Endodermal cell (in vitro differentiated cells): ENCODE measurements at places on chromosomes 1 and 21. TPM values are rescaled to one million over a fixed set of nuclear protein-coding genes. Genes with fewer than 3 reads are reported as not detected.

Gene LIX1L
- total RNA-seq: 21.3 and 21.9 TPM in 2 replicates

DNA sequence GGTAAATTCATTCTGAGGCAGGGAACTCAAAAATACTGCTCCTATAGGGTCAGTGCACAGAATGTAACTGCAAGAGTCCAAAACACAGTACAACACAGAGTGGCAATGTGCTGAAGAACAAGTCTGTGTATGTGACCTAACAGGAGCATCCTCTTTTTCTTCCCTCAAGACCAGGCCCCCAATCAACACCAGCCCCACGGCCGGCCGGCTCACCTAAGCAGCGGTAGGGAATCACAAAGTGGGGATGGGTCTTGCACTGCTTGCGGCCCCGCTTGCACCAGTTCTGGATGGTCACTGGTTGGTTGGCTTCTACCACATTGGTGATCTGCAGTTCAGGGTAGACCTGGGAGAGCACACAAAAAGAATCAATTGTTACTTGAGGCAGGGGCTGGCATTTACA lies 80.8 kb downstream of the APP start:
- DNase-seq: no peak

DNA sequence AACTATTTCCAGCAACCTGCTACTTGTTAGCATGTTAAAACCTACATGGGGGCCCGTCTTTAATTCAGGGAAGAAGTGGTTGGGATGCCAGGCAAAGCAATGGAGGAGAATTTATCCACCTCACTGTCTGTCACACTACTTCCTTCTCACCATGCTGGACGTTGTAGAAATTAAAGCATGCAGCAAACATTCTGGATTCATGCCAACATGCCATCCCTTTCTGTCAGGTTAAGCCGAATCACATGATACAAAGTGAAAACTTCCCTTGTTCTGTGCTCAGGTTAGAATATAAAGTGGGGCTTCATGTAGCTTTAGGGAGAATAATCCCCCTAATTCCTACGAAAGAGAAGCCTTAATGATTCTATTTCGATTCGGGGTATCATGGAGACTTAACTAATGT lies 95.5 kb downstream of the ERG start:
- no peak for DNase-seq

DNA sequence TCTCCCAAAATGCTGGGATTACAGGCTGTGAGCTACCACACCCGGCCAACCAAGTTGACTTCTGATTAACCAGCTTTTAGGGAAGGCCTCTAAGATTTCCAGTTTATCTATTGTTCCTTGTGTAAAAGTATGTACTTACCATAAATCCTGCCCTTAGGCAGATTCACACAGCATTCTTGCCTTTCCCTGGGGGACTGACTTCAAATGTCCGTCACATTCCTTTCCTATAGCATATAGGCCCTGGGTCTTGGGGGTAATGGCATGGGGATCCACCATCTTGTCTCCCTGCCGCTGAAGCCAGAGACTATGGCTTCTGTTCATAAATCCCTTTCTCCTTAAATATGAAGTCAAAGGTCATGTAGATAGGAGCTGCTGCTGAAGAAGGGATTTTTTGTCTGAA lies 872 bp upstream of the PINK1 start:
- no peak for DNase-seq

Gene GPR61
- 0.93 TPM in 1 of 3 replicates, not detected in the others for total RNA-seq

Gene KLF17
- not detected in 2 replicates for total RNA-seq

Gene G0S2
- 1.4 TPM in 1 of 3 replicates, not detected in the others for total RNA-seq

DNA sequence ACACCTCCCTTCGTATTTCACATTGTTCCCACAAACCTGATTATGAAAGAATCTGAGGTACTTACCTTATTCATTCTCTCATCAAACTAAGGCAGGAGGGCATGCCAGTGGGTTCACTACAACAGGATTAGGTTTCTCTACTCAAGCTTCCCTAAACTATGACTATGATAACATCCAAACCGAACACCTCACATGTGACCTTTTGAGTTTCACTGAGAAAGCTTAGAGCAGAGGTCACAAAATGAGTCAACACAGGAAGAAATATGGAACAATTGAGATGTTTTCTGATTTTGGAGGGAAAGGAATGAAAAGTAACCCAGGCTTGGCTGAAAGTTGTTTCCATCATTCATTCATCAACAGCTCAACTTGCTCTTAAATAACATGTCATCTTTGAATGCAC lies 24.1 kb downstream of the UBR4 start:
- no peak for DNase-seq

DNA sequence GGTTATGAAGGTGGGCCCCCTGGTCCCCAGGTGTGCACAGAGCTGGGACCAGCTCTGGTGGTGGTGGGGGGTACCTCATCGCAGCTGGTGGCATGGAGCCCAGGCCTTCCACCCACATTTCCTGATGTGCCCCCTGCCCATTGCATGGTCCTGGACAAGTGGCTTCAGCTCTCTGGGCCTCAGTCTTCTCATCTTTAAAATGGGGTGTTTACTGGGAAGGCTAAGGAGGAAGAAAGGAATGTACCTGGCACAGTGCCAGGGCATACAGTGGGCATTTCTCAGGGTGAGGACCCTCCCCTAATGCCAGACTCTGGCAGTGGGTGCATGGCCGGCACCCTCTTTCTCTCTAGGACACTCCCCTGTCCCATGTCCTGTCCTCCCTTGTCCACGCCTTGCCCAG lies 7.5 kb downstream of the CLCNKB start:
- DNase-seq: no peak

Gene EVA1B
- total RNA-seq: 16.2 and 16.3 TPM in 2 replicates

GRCh38 chr21:32567626-32568025 lies 17.7 kb downstream of the TCP10L start:
- DNase-seq: peak; percentile 34

Gene MYBPH
- total RNA-seq: not detected in 2 replicates

Gene ADAMTS4
- 1.9 and 4.4 TPM in 2 replicates for total RNA-seq

GRCh38 chr1:97976801-97977200 lies 56.0 kb upstream of the DPYD start:
- no peak for DNase-seq

Gene YOD1
- total RNA-seq: 10.3 and 10.8 TPM in 2 replicates

DNA sequence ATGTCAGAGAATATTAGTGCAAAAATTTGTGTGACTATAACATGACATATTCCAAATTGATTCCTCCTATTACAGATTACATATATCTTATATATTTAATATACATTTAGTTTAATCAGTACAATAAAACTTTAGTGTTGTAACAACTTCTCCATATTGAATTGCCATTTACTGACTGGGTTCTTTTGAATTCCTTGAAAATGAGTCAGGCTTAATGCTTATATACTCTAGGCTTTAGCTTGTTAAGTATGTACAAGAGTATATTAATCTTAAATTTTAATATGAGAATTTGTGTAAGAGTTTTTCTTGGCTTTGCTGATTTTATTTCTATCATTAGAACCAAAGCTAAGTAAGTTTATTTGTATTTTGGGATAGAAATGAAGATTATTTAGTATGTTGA lies 40.3 kb downstream of the XPR1 start:
- no peak for DNase-seq

DNA sequence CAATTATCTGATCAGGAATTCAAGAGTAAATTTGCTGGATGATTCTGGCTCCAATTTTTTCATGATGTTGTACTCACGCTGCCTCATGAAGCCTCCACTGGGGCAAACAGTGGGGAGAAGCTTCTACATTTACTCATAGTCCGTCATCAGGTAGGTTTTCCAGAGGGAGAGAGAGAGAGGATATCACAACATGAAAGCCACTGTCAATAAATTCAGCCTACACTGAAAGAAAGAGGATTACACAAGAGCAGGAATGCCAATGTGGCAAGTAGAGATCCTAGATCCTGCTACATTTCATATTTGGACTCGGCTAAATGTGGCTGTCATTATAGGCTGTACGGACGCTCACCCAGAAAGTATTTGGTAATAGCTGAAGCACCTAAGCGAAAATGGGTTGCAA lies 819.9 kb downstream of the BRINP3 start:
- DNase-seq: no peak

Gene SPATC1L
- total RNA-seq: 31.9 and 32.2 TPM in 2 replicates

GRCh38 chr1:107291987-107292386 lies 151.1 kb downstream of the NTNG1 start:
- DNase-seq: no peak

DNA sequence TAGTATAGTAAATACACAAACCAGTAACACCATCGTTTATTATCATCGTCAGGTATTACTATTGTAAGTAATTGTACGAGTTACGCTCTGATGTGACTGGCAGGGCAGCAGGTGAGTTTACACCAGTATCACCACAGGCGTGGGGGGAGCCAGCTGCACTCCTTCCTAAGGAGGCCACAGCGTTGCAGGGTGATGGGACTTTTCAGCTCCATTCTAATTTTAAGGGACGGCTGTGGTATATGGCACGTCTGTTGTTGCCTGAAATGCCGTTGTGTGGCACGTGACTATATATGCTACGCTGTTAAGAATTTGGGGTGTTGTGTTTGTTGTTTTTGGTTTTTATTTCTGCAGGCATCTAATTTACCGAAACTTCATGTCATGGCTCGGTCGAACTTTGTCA lies 164.8 kb upstream of the COL6A1 start:
- no peak for DNase-seq

Gene MYCL
- 39.5 to 68.9 TPM (median 39.7 TPM) in 3 replicates for total RNA-seq

GRCh38 chr1:81004011-81004410 lies 796.7 kb upstream of the ADGRL2 start:
- DNase-seq: no peak

DNA sequence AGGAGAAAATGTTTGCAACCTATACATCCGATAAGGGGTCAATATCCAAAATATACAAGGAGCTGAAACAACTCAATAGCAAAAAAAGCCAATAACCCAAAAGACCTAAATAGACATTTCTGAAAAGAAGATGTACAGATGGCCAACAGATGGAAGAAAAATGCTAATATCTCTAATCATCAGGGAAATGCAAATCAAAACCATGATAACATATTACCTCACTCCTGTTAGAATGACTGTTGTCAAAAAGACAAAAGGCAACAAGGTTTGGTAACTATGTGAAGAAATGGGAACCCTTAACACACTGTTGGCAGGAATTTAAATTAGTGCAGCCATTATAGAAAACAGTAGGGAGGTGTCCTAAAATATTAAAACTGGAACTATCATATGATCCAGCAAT lies 74.7 kb downstream of the LEPR start:
- DNase-seq: no peak

GRCh38 chr1:77513839-77514763 lies 168.4 kb downstream of the ZZZ3 start:
- DNase-seq: peak; percentile 63

GRCh38 chr1:232423591-232423990 lies 206.3 kb downstream of the SIPA1L2 start:
- no peak for DNase-seq

DNA sequence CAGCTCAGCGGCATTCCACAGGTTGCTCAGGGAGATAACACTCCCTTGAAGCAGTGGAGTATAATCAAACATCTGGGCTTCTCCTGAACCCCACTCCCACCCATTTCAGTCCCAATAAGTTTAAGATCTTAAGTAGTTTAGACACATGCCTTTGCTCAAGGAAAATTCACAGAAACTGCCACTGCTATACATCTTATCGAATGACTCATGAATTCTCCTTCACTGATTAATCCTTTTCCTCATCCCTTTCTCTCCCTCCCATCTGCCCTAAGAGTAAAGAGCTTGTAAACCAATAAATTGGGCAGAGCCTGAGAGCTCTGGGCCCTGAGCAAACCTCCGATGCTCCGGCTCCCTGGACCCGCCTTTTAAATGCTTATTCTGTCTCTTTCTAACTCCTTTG lies 10.2 kb downstream of the VN1R5 start:
- no peak for DNase-seq

DNA sequence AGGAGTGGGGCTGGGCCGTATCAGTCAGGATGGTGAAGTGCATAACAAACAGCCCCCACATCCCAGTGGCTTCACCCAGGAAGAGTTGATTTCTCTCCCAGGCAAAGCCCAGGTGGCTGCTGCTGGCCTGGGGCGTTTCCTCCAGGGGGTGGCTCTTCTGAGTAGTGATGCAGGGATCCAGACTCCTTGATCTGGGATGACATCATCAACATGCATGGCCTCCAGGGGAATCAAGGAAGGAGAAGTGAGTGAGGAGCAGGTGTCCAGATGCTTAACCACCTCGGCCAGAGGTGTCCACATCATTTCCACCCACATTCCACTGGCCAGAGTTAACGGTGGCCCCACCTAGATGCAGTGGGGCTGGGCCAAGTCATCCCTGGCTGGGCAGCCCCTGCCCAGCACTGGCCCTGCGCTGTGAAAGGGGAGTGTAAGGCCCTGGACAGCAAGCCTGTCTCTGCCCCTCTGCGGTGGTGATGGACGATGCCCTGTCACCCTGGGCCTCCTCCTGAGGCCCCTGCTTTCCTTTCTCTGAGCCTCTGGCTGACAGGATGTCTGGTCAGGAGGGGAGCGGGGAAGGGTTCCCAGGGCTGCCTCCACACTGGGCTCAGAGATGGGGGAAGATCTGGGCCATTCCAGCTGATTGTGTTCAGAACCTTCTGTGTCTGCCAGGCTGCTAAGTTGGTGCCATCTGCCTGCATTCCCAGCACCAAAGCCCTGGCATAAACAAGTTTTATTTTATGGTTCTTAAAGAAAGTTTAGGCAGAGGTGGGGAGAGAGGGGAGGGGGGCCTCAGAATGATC lies 598.2 kb downstream of the MATN1 start:
- DNase-seq: no peak

GRCh38 chr1:116667575-116668105 lies at the start of gene IGSF3:
Gene IGSF3 (minus strand): TSS chr1:116667733. CDS start chr1:116666326, 1,407 bp downstream.
- DNase-seq: peak; percentile 93

Gene DNASE2B
- not detected in 3 replicates for total RNA-seq

Gene FALEC
- 0.70 TPM in 1 of 2 replicates, not detected in the other for total RNA-seq

Gene SYNC
- total RNA-seq: 0.34 TPM in 1 of 3 replicates, not detected in the others

DNA sequence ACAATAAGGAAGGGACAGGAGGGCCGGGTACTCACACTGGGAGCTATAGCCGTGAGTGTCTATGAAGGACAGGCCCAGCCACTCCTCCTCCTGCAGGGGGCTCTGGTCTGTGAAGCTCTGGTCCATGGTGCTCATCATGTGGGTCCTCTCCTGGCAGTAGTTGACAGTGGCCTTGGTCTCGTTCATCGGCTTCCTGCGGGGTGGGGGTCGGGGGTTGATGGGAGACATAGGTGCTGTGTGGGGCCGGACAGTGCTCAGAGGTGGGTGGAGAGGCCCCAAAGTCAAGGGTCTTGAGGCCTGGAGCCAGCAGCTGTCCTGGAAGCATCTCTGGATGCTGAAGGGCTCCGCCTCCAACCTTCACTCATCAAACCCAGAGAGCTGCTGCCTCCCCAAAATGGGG lies 260.4 kb downstream of the PTPRU start:
- DNase-seq: no peak

Gene ERICH3
- total RNA-seq: not detected in 2 replicates

DNA sequence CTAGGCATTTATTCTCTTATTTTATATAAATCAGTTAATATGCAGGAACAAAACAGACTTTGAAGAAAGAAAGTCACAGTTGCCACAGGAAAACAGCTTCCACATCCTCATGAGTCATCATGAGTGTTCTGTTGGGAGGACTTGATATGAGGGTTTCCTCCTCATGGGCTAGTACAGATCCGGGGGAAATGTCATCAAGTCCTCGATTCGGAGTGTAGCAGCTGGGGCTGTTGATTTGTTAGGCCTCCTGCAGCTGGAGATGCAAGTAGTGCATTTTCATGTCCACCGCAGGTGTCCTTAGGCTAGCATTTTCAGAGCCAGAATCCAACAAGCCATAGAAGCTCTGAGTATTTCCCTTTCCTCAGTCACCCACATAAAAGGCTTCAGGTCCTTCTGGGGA lies 36.7 kb downstream of the ADAM30 start:
- DNase-seq: no peak
